ENCODE measurements at places on chromosomes 1 and 21.
A peak's percentile ranks its signal among the peaks of the same experiment; 100 is the strongest.

GRCh38 chr1:29469457-29469856 is 233.1 kb downstream of the PTPRU start:
- peak; percentile 17 for DNase-seq

GRCh38 chr1:60994369-60994768 is 88.0 kb upstream of the NFIA start:
- no peak for DNase-seq

DNA sequence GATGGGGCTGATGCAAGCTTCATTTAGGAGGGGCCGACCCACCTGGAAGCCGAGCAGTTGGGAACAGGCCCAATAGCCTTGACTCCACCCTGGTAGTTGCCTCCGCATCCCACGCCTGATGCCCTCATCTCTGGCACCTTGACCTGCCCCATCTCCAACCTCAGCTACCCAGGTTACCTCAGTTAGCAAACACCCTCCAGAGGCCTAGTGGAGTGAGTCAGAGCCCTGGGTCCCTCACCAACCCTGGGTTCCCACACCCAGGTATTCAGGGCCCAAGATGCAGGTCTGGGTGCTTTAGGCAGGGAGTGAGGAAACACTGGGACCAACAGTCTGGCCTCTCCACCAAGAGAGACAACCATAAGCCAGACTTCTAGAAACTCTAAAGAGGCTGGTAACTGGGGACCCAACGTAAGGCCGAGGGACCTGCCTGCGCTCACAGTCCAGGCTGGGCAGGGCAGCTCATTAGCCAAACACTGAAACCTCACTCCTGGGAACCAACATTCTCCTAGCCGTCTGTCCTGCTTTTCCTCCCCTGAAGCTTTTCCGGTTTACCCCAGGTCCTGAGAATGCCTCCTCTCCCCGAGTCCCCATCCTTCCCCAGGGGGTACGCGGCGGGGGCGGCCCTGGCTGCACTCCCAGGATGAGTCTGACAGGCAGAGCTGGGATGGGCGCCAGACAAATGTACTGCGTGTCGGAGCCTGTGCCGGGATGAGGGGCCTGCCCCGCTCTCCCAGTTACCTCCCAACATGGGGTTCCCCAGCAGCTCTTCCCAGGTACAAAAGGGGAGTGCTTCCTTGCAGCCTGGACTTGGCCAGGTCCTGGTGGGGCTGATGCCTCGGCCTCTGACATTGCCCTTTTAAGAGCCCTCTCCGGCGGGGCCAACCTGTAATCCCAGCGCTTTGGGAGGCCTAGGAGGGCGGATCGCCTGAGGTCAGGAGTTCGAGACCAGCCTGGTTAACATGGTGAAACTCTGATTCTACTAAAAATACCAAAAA is 8.9 kb upstream of the CELSR2 start:
- DNase-seq, result peak; percentile 75

- DNase-seq, result no peak
These were observed 12.8 kb downstream of the ADARB1 start for GRCh38 chr21:45087022-45087823.

- DNase-seq, result no peak
These were observed 16.9 kb downstream of the ATG4C start for GRCh38 chr1:62800825-62801306.

DNA sequence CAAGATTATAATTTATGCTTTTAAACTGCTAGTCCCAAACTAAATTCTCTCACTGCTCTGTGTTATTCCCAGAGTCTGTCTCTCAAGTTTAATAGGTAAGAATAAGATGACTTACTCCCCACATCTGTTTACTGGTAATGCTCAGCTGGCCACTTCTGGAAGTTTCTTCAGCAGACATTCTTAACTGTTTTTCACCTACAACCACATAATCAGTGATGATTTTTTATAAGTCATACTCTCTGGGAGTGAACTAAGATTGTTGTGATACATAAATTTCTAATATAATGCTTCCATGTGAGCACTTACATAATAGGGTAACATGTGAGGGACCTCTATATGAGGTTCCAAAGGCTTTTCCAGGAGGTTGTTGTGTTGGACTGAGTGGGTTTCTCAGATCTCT is 8.7 kb downstream of the SLAMF7 start:
- no peak for DNase-seq

Data from posterior cingulate gyrus (tissue), 11 donors.